ENCODE measurements at places on chromosomes 5 and 9.

DNA sequence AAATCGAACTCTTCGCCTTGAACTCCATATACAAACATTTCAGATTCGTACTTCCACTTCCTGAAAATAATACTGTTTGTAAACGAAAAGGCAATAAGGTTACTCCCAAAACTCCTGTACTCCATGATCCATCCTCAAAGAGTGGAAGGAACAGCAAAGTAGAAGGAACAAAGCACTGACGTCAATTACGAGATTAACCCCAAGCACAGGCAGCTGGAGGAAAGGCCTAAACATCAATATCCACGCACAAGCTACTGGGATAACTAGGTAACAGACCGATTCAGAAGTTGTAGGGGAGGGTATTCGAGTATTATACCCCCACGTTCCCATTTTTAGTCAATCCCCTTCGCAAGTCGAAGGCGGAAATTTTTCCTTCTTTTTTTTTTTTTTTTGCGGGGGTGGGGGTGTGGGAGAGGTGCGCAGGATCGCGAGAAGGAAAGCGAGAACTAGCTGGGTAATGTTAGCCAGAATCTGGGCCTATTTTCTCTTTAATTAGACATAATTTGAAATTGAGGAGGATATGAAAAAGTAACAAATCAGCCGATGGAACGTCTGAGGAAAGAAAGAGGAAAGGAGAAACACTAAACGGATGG is 909 bp downstream of the AFF4 start:
- no peak for DNase-seq

DNA sequence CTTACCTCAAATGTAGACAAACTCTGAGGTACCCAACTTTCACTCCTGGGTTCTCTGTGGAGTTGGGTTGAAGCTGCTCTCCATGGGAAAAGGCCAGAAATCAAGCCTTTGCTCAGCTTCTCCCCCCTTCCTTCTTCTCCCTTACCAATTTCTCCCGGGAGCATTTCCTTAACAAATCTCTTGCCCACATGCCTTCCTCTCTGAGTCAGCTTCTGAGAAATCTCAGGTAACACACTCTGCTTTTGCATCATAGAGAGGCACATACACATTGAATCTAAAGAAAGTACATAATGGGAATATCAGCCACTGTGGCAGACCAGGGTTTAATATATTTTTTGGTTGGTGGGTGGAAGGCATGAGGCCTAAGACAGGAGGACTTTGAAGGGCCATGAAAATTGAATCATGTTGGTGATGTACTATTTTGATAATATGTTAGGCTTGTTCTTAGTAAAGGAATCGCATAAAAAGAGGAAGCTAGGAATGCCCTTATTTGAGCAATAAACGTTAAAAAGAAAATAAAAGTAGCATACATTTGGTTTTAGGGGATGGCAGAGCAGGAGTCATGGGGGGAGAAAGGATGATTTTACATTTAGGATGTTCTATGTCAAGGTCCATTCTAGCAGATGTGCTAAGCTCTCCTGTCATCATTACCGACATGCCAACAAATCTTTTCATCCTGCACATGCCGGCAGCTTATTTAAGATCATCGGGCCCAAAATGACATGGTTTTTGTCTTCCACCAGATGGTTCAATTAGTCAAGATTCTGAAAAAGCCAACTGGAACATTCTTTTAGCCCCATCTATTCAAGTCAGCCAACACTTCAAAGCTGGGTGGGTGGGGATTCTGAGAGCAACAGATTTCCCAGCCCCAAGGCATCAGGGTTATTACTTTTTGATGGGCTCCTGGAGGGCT is 199.5 kb upstream of the CLINT1 start:
- no peak for DNase-seq

GRCh38 chr9:92965061-92965758 is 17.9 kb downstream of the FGD3 start:
- DNase-seq = no peak

- DNase-seq = no peak
Measured at GRCh38 chr9:7967093-7967827, 167.7 kb upstream of the DMAC1 start.

DNA sequence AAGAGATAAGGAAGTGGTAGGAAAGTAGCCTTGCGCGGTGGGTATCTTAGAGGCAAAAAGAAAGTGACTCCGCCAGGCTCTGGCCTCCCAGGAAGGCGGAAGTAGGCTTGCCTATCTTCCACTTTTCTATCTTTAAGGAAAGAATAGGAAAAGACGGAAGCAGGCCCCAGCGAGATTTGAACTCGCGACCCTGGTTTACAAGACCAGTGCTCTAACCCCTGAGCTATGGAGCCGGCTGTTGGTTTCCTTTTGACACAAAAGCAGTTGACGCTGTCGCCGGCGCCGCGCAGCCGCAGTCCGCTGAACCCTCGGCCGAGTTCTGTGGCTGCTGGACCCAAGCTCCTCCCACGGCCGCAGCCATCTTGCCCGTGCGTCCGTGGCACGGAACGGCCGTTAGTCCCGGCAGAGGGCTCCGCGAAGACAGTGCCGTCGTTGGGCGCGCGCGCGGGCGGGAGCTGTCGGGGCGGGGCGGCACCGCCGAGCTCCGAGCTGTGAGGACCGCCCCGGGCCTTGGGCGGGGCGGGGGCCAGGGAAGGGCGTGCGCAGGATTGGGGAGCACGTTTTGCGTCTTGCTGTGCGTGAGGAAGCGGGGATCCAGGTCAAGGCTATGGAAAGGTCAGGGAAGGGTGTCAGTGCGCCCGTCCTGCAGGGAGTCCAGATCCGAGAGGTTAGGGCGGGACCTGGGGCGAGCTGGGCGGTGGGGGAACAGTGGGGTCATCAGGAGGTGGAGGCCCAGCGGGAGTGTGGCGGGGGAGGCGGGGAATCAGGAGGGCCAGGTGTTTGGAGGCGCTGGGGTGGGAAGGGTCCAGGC is 13.3 kb downstream of the TRIM7 start:
- peak; percentile 91 for DNase-seq

- no peak for DNase-seq
Measured at GRCh38 chr9:124863371-124863871, 1.5 kb downstream of the ARPC5L start.

GRCh38 chr9:96408409-96409280 is 9.5 kb downstream of the ZNF367 start:
- no peak for DNase-seq

GRCh38 chr9:81771571-81771970 is 82.2 kb upstream of the TLE1 start:
- DNase-seq = no peak

DNA sequence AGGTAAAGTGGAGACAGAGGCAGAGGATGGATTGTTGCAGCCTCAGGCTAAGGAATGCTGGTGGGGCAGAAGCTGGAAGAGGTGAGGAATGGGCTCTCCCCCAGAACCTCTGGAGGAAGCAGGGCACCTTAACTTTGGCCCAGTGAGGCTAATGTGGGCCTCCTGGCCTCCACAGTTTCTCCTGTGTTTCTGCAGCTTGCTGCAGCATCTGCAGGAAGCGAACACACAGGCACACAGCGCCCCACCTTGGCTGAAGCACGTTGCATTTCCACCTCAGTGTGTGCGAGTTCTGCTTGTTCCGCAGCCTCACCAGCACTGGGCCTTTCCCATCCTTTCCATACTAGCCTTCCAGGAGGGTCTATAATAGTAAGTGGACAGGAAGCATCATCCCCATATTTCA is 27.2 kb upstream of the ASS1 start:
- DNase-seq = no peak

DNA sequence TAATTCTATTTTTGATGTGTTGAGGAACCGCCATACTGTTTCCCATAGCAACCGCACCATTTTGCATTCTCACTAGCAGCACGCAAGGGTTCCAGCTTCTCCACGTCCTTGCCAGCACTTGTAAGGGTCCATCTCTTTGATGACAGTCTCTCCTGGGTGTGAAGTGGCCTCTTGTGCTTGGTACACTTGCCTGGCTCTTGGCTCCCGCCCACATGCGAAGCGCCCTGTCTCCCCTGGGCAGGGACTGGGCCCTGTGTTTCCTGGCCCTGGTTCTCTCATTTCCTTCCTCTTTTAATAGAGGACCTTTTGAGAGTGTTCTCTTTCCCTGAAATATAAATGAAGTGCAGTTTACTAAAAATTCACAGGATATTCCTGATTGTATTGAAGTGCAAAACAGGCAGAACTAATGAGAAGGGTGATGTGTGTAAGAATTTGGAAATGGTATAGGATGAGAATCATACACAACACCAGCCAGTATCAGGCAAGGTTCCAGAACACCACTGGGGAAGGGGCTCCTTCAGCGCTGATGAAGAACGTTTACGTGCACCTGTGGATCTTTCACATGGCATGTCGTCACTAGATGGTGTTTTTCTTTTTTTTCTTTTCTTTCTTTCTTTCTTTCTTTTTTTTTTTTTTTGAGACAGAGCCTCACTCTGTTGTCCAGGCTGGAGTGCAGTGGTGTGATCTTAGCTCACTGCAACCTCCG is 73.0 kb downstream of the EHMT1 start:
- no peak for DNase-seq

DNA sequence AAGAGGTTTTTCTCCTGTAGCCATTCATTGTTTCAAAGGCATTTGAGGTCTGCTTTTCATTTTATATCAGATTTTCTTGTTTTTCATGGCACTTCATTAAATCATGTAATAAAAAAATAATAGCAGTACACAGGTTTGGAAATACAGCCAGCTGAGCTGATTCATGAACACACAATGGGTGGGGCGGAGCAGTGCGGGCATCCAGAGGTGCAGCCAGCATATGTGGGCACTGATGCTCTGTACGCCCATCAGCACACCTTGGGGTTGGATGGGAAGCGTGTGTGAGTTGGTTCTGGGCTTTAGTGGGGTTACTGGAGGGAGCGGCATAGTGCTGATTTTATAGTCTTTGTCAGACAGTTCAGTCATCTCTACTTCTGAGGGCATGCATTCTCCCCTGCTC is 54.2 kb upstream of the IRX4 start:
- no peak for DNase-seq

DNA sequence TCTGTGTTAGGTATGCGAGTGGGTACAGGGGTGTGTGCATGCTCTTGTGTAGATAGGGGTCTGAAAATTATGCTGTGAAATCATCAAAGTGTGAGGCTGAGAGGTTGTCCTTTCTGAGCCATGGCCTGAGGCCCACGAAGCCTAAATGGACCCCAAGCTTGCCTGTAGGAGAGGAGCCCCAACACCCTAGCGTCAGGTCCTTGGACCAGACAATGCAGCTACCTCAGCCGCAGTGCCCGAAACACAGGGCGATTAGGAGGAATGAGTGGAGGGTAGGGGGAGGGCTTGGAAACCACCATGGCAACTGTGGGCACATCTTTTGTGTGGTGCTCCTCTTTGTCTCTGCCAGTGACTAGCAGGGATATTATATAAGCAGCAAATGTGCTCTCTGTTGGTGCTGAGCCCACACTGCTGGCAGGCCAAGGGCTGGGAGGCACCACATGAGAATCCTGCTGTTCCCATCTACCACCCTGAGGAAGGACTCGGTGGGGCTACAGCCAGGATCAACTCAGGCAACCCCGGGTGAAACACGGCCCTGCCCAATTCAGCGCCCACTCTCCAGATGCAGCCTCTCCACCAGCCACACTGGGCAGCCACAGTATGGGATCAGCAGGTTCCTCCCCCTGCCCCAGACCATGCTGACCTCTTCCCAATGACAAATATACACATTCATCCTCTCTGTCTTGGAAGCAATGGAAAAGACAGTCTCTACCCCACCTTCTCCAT is 84.6 kb upstream of the FSTL4 start:
- no peak for DNase-seq

- no peak for DNase-seq
Measured at GRCh38 chr9:20623021-20623747, 885 bp upstream of the MLLT3 start.

DNA sequence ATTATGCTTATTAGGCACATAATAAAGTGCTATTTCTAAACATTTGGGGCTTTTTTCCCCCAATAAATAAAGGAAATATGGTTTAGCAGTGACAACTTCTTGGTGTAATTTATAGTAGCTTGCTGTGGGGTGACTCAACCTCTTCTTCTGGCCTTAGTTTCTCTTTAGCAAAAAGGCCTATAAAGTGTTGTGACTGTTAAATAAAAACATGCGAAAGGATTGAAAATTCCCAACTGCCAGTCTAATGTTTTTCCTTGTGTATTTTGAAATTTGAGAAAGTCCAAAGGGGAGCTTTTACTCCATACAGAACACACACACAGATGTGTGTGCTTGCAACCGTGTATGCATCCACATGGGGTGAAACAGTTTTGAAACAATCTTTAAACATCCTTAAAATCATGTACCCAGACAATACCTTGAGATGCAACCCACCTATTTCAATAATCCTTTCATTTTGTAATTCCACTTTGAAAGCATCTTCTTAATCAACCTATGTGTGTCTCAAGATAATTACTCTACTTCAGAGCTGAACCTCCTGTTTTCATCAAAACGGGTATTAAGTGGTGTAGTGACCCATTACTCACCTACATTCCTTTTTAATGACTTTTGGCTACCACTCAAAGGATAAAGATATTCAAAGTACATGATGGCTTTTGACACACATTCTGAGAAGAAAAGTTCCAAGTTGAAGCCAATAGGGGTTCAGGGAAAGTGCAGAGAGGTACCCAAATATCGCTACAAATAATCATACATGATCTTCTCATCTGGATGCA is 123.8 kb downstream of the DROSHA start:
- DNase-seq = no peak

DNA sequence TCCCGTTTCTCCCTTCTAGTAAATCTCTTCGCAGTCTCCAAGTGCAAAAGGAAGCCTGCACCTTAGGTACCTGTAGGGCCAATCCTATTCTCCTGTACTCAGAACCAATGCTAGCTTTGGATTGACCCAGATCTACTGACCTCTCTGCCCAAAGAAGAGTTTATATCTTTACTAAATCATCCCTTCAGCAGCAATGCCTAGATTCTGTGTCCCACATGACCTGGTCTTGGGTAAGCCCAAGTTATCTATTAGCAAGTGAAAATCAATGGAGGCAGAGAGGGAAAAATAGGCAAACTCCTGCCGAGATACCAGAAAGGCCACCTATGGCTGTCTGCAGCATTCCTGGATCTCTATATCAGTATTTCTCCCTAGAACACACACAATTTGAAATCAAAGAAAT is 60.0 kb downstream of the SUSD1 start:
- no peak for DNase-seq

DNA sequence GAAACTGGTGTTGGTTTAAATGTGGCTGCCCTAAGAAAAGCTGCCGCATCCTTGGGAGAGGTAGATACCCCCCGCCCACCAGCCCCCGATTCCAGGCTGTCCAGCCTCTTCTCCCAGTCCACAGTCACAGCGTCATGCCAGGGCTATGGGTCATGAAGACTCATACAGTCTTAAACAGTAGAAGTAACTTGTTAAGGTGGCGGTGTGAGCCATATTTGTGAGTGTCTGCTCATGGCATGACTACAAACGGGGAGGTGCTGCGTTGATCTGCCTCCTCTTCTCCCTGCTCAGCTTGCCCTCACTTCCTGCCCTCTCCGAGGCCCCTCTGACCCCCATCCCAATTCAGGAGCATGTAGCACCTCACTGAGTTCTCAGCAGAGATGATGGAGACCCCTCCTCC is 20.8 kb downstream of the FGD3 start:
- no peak for DNase-seq

DNA sequence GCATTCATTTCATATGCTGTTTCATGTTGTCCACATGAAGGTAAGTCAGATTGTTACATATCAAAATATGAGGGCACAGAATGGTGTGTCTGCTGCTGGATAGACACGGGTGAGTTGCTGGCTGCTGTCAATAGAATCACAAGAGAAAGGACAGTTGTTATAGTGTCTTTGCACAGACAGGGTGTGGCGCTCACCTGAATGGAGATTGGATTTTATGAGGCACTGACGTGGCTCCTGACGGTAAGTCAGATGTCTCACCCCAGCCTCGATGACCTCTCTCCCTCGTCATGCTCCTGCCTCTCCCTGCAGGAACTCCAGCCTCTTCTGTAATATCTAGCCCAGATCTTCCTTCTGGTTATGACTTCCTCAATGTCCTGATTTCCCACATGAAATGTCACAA is 75.4 kb upstream of the SELENOP start:
- no peak for DNase-seq

- no peak for DNase-seq
Measured at GRCh38 chr5:175589714-175590113, 68.2 kb upstream of the HRH2 start.
